ENCODE measurements at places on chromosomes 2 and 18.
A peak's percentile ranks its signal among the peaks of the same experiment; 100 is the strongest.

DNA sequence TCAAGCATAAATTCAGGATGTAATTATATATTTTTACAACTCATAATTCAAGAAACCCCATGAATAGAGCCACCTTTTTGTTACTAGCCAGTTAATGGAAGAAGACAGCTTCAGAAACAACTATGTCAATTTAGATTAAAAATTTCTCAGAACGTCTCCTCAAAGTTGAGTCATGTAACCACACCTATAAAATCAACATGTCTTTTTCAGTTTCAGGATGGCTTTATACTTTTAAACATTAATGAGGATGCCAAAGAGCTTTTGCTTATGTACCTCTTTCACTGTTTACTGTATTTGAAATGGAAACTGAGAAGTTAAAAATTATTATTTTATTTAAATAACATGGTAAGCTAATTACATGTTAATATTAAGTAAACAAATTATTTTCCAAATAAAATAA is 280.1 kb downstream of the PTH2R start:
- DNase-seq = no peak

DNA sequence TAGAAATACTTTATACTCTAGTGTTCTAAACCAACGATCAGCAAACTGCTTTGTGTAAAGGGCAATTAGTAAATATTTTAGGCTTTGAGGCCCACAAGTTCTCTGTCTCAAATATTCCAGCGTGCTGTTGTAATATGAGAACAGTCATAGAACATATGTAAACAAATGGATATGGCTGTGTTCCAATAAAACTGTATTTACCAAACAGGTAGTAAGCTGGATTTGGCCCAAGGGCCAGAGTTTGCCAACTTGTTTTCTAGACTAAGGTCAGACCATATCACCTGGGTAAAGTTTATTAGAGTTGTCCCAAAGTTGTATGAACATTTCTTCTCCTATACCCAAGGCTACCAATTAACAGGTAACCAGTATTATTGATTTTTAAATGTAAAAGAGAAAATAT is 303.2 kb upstream of the MC4R start:
- DNase-seq = peak; percentile 13

DNA sequence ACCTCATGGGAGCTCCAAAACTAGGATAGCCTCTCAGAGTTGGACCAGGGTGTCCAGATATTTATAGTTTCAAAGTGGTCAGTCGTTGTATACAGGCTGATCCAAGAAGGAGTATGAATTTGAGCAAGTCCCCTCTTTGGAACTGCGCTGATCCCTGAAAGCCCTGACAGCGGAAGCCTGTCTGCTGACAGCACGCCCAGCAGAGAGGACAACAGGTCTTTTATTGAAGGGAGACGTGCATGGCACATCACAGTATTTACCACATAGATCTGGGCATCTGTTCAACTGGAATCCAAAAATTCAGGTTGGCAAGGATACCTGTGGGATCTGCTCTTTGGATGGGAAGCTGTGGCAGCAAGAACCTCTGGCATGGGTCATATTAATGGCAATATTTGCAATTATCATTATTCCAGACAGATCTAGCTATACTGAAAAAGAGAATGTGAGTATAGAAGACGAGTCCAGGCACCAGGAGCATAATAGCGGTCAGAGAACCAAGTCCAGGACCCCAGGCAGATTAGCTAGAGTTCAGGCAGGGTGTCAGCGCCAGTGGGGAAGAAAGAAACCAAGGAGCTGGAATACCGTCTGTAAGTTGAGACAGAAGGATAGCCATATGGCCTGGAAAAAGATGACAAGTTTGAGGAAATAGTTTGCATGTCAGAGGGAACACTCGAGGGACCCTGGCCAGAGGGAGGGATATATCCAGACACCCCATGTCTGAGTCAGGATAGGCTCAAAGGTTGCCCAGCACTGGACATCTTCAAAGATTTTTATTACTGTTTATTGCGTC is 260.4 kb upstream of the FANCL start:
- DNase-seq = no peak

GRCh38 chr18:45237343-45238098 is 377.8 kb upstream of the SLC14A2 start:
- no peak for DNase-seq

DNA sequence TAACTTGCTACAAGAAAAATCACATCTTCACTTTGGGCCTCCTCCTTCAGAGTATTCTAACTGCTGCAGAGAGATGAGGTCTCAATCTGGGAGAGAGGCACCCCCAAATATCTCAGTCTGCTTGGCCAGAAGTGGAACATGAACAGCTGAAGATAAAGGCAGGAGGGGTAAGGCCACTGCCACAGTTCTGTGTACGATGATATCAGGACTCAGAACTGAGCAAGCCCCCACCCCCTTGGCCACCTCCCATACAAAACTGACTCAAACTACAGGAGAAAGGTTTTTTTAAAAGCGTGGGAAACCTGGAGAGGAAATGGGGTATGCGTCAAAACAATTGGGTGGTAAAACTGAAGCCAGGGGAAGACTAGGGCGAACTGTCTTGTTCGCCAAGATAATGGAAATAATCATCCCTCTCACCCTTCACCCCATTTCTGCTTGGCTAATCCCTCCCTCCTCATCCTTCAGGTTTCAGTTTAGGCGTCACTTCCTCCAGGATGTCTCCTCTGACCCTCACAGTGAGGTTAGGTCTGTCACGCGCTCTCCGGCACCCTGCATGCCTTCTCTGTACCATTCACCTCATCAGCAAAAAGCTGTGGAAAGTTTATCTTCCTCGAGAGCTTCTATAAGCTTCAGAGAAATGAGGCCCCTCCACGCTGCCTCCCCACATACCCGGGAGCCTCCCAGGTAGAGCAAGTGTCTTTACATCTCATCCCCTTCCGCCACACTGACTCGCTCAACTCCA is 64.4 kb downstream of the SFXN5 start:
- no peak for DNase-seq

DNA sequence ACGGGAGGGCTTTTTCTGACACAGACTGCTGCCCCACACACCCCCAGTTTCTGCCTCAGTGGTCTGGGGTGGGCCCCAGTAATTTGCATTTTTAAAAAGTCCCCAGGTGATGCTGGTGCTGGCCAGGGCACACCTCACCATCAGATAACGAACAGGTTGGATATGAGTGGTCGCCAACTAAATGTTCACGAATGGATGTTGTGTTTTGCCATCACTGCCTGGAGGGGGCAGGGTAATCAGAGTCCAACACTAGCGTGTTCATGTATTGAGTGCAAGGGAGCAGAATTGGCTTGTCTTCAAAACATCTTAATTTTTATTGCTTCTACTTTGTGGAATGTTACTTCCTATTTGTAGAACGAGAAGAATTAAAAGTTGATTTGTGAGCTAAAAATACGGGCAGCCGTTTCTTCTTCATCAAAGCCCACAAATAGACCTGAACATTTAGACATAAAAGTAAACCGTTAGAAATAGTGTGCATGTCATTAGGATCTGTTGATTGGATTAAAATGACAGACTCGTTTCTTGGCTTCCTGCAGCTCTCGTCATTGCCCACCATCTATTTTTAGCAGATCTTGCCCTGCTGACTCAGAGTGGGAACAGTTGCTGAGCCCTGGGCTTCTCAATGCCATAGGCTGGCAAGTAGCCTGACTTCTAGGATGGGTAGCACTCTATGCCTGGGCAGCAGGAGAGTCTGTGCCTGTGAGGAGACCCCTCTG is 45.2 kb downstream of the NCK2 start:
- peak; percentile 70 for DNase-seq

- no peak for DNase-seq
Measured at GRCh38 chr18:57249883-57250282, 102.5 kb upstream of the ST8SIA3 start.

DNA sequence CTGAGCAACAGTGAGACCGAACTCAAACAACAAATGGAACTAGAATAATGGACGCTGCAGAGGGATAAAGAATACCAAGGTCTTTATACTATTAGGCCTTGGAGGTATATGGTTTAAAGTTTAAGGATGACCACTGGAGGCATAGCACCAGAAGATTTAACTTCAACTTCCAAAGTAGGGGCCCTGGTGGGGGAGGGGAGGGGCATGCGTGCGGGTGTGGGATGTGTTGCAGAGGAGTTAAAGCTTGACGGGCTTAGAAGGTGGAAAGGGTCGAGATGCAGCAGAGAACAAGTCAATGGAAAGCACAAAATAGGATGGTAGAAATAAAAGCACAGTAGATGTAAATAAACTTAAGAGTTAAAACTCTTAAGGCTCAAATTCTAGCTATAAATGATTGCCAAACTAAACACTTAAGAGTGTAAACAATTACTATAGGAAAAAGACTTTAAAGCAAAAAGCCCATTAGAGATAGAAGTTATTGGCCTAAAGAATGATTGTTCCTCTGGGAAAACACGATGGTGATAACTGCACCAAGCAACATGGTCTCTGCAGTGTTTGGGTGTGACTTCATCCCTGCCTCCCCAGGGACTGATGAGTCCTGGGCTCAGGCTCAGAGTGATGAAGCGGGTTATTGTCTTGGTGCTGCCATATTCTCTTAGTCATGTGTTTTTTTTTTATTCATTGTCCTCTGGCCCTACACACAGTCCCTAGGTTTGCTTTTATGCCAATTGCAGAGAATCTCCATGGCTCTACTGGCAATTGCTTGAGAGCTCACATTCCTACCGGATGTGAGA is 13.0 kb downstream of the RRM2 start:
- peak; percentile 57 for DNase-seq

DNA sequence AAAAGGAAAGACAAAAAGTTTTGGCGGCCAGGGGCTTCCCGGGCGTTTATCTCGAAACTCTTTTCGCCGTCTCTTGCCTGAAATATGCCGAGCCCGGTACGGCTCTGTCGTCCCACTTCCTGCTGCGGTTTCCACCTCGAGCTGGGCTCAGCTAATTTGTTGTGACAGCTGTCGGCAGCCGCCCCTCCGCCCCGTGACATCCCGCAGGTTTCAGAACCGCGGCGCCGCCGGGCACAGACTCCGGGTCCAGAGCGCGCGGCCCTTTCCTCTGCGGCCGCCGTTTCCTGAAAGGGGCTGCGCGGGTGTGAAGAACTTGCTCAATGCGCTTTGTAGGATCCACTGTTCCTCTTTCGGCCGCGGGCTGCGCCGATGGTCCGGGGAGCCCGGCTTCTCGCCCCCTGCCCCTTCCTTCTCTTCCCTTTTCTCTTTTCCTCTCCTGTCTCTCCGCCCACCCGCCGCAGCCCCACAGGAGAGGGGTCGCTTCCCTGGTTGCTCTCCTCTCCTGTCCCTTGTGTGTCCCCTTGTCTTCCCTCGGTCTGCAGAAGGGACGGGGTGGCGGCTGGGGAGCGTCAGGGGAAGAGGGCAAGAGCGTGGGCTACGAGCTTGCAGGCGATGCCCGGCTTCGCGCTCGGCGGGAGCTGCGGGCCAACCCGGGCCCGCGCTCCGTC is 648 bp downstream of the ARID5A start:
- peak; percentile 41 for DNase-seq

DNA sequence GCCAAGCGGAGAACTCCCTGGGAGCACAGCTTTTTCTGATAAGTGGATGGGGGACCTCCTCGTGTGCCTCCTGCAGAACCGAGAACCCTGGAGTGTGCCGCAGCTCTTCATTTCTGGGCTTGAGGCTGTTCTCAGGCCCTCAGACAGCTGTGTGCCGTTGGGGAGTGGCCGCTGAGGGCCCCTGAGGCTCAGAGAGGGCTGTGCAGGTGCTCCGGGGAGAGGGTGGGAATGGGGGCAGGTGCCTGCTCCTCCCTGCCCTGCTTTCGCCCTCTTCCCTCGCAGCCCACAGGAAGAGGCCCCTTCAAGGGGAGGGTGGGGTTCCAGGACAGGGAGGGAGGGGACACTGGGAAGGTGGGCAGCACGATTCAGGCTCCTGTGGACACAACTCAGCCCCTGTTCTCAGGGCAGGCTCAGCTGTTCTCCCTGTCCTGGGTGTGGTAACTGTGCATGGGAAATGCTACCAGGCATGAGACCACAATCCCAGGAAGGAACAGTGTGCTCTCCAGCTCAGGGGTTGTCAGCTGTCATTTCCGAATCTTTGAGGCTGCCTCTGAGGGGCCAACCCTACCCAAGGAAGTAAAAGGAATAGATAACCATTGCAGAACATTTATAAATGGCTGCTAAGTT is 11.3 kb downstream of the LCT start:
- no peak for DNase-seq

GRCh38 chr2:236793023-236794011 is 223.7 kb downstream of the ACKR3 start:
- DNase-seq = no peak

DNA sequence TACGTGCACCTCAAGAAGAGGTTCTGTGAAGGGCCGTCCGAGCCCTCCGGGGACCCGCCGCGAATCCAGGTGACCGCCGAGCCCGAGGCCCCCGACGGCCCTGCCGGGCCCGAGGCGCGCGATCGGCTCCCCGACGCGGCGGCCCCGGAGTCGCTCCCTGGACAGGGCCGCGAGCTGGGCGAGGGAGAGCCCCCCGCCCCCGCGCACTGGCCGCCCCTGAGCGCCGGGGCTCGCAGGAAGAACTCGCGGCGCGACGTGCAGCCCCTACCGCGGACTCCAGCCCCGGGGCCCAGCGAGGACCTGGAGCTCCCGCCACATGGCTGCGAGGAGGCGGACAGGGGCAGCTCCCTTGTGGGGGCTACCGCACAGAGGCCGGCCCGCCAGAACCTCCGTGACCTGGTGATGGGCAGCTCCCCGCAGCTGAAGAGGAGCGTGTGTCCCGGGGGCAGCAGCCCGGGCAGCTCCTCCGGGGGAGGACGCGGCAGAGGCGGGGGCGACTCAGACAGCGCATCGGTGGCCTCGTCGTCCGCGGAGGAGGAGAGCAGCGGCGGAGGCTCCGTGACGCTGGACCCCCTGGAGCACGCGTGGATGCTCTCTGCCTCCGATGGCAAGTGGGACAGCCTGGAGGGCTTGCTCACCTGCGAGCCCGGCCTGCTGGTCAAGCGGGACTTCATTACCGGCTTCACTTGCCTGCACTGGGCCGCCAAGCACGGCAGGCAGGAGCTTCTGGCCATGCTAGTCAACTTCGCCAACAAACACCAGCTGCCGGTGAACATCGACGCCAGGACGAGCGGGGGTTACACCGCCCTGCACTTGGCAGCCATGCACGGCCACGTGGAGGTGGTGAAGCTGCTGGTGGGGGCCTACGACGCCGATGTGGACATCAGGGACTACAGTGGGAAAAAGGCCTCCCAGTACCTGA is 812 bp downstream of the SOWAHC start:
- peak; percentile 34 for DNase-seq

DNA sequence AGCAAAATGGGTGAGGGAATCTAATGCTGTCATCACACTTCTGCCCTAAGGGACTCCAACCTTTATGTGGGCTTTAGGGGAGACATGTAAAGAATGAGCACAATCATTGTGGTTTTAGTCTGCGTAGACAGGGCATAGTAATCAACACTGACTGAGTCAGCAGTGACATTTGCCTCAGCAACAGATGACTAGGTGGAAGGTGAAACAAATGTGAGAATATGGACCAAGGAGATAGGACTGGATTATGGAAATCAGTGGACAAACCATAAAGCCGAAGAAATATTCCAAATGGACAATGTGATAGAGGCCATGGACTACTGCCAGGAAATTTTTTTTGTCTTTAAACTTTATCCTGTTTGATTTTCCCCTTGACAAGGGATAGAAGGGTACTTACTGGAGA is 83.9 kb downstream of the PDK1 start:
- DNase-seq = peak; percentile 42

- no peak for DNase-seq
Measured at GRCh38 chr2:86069783-86070339, 35.8 kb downstream of the POLR1A start.

- DNase-seq = no peak
Measured at GRCh38 chr2:18245375-18245774, 315.1 kb downstream of the RDH14 start.

GRCh38 chr2:120708944-120709607 is 26.6 kb upstream of the GLI2 start:
- DNase-seq = no peak
